ENCODE measurements at places on chromosomes 1 and 21.

DNA sequence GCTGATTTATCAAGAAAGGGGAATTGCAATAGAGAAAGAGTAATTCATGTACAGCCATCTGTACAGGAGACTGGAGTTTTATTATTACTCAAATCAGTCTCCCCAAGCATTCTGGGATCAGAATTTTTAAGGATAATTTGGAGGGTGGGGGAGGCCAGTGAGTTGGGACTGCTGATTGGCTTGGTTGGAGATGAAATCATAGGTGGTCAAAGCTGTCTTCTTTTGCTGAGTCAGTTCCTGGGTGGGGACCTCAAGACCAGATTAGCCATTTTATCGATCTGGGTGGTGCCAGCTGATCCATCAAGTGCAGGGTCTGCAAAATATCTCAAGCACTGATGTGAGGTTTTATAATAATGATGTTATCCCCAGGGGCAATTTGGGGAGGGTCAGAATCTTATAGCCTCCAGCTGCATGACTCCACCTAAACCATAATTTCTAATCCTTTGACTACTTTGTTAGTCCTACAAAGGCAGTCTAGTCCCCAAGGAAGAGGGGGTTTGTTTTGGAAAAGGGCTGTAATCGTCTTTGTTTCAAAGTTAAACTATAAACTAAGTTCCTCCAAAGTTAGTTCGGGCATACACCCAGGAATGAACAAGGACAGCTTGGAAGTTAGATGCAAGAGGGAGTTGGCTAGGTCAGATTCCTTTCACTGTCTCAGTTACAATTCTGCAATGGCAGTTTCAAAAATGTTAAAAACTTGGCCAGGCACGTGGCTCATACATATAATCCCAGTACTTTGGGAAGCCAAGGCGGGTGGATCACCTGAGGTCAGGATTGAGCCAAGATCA is 16.9 kb upstream of the RAB3B start:
- no peak for DNase-seq

DNA sequence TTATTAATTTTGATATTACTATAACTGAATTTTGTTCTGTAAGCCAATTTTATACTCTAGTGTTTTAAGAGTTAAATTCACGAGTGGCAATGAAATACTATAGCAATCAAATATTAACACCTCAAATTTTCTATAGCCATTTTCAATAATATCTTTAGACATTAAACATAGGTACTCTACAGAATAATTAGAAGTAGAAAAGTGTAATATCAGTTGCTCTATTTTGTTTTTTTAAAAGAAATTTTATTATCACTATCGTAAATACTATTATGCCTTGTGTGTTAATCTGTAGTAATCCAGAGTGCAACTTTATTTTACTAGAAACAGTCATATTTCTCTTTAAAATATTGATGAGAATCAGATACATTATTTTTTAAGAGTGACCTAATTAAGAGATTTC is 691.2 kb downstream of the USP25 start:
- no peak for DNase-seq

- DNase-seq: peak; percentile 64
Observed at GRCh38 chr1:211928290-211928801, 97.8 kb upstream of the LPGAT1 start.

DNA sequence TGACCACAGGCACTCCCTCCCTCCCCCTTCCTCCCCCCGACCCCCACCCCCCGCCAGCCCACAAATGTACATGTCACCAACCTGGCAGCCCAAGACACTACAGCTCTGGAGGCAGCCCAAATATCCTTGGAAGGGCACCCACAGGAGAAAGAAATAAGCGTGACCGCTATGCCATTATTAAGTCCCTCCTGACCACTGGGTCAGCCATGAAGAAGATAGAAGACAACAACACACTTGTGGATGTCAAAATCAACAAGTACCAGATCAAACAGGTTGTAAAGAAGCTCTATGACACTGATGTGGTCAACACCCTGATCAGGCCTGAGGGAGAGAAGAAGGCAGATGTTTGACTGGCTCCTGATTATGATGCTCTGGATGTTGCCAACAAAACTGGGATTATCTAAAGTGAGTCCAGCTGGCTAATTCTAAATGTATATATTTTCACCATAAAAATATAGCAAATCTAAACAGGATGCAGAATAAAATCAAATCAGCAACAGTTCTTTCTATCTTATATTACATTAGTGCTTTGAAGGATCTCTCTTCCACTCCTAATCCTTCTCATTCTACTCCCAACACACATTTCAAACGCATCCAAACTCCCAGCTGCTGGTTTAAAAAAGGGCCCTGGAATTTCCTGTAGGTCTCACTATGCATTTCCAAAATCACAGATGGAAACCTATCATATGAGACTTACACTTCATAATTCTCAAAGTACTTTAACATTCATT is 77.4 kb upstream of the SLFNL1 start:
- no peak for DNase-seq

- no peak for DNase-seq
Observed at GRCh38 chr1:210635108-210635507, 306.4 kb downstream of the HHAT start.

DNA sequence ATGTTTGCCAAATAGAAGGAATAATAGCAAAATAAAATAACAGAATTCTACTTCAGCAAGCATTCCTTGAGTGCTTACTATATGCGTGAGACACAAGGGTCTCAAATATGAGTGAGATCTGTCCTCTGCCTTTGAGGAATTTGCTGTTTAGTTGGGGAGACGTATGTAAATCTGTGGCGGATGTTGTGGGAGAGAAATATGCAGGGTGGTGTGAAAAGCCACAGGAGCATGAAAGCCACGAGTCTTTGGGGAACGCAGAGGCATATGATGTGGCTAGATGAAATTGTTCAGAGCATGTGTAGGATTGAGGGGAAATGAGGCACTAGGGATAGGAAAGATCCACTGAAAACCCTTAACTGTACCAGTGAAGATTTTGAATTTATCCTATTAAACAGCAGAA is 244.4 kb downstream of the PBX1 start:
- DNase-seq: no peak

DNA sequence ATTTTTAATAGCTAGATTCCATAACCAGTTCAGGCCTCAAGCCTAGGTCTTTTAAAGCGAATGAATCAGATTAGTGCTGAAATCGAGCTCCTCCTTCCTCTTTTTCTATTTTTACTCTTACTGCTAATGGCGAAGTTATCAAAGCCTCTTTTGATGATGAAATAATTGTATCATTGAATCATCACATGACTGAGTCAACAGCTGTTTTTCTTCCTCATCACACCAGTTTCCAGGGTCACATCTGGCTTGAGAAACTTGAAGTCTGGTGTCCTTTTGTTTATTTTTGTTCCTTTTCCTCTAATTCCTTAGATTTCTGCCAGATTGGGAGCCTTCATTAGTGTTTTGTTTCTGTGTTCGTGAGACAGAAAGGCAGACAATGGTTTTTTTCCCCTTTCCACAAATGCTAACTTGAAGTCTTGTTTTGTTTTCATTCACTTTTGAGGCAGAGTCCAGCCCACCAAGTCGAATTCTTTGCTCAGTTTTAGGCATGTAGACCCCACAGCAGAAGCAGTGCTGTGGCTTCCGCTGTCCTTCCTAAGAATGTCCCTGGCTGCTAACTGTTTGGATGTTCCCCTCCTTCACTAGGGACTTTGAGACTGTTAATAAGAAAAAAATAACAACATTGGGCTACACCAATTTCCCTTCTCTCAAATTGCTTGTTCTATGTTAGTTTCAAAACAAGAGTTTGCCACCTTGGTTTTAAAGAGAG is 51.9 kb upstream of the FMOD start:
- DNase-seq: no peak

DNA sequence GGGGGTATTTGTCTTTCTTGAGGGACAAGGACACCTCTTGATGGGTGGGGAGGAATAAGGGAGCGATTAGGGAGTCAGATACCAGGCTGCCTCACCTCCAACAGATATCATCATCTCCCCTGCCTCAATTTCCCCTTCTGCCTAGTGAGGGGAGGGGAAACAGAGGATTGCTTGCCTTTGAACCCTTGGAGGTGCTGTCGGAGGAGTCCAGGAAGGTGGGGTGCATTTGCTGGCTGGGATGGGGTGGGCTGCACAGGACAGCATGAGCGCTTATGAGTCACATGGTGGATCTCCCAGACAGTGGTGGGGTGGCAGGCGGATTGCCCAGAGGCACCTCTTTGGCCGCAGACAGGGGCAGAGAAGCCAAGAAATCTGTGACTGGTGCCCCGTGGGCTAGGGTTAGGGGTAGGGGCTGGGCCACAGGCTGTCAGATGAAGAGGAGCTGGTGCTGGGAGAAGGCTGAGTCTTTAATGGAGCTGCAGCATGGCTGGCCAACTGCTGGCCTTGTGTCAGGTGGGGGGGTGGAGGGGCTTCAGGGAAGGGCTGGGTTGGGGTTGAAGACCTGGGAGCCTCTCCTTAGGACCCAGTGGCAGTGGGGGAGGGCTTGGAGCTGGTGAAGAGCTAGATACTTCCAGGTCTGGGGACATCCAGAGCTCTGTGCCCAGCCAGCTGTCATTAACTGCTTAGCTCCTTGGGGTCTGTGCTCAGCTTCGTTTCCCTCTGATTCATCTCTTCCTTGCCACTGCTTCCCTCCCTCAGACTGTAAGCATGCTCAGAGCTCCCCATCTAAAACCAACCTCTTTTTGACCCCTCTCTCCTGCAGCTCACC is 7.0 kb upstream of the ADORA1 start:
- DNase-seq: no peak

GRCh38 chr1:23400324-23401114 is 24.0 kb downstream of the TCEA3 start:
- no peak for DNase-seq

DNA sequence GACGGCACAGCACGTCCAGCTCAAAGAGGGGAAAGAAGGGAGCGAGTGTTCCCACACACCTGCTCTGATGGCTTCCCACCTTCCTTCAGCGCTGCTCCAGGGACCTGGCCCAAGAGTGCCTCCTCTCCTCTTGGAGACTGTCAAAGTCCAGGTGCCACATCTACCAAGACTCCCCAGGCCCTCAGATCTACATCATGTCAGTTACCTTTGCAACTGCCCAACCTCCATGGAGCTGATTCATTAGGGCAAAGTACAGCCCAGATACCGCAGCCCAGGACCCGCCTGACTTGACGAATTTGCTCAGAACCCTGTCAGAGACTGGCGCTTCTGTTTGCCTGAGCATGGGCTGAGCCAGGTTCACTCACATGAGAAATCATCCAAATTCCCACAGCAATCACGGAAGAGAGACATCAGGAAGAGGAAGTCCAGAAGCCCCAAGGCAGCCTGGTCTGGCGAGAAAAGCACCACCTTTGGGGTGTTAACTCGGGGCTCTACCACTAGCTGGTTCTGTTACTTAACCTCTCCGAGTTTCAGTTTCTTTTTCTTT is at the start of gene SEC16B:
SEC16B (minus strand) TSS at position 234 of the 547 bp plus-strand sequence. CDS start 2,077 bp downstream, outside the sequence.
- DNase-seq: no peak

GRCh38 chr1:11764115-11764514 is 2.1 kb downstream of the C1orf167 start:
- no peak for DNase-seq

DNA sequence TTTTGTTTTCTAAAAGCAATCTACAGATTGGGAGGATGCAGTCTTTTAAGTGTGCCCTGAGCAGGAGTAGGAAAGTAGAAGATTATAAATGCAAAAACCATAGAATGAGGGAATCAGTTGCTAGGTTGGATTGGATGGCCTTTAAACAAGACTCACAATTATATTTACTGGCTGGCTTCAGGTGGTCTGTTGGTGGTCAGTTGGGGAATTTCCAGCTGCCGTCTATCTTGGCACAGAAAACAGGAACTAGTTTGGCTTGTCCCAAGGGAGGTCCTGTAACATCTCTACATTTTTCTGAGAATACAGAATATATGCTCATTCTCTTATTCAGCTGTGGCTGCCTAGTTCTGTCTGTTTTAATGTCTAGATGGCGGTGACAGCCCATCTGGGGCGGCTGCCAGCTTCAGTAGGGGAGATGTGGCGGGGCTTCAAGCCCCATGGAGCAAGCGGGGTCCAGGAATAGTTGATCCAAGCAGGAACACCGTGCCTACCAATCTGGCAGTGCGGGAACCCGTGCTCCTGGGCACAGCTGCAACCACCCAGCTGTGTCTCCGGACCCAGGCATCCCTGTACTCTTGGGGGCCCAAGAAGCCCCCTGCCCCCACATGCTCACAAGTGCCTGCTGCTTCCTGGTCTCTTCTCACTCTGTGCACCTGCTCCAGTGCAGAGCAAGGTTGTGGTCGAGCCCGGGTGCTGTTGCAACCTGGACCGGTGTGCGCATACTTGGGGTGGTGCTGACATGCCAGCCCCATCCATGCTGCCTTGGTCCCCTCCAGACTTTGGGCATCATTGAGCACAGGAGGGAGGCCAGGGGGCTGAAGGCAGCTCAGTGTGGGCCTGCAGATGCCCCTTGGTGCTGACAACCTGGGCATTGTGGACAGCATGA is 1182.6 kb downstream of the AMY1C start:
- DNase-seq: no peak

- peak; percentile 28 for DNase-seq
Observed at GRCh38 chr1:13965770-13966398, 265.9 kb downstream of the PRDM2 start.

DNA sequence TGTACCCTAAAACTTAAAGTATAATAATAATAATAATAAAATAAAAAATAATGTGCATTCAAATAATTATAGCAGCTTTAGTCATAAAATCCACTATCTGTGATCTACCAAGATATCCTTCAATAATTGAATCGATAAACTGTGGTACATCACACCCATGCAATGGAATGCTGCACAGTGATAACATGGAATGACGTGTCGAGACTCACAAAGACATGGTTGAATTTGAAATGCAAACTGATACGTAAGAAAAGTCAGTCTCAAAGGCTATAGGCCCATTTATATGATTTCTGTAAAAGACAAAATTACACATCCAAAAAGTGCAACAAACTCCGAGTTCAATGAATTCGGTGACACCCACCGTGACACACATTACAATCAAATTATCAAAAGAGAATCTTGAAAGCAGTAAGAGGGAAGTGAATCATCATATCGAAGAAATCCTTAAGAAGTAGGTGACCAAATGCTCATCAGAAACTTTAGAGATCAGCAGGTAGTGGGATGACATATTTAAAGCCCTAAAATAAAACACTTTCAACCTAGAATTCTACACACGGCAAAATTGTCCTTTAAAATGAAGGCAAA is 5.2 kb upstream of the SPRR2E start:
- DNase-seq: no peak
